ENCODE measurements at places on chromosomes 7 and 10.
A peak's percentile ranks its signal among the peaks of the same experiment; 100 is the strongest.

- DNase-seq = no peak
Observed at GRCh38 chr10:78764436-78764835, 304.3 kb upstream of the ZMIZ1 start.

DNA sequence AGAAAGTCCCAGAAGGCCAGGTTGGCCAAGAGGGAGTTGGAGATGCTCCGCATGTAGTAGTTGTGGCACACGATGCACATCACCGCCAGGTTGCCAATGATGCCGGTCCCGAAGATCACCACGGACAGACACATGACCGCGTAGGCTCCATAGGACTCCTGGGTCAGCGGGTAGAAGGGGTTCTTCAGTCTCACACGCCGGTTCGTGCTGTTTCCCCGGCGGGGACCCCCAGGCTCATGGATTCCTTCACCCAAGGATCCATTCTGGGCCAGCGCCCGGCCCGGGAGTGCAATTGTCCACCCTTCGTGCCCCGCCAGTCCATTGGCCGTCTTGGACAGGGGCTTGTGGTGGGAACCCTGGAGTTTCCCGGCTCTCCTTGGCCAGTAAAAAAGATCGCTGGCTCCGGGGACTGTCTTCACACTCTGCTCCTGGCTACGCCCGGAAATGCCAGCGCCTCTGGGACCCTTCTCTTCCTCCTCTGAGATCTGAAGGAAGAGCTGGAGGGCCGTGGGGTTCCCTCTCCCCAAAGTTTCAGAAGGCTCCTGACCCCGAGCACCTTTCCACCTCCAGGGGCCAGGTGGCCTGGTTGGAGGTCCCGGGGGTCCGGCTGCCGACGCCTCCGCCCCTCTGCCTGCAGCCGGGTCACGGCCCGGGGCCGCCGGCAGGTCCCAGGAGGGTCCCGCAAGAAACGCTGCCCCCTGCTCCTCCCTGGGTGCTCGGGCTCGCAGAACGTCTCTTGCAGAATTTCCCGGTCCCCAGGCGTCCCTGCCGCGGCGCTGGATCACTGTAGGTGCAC lies 1.3 kb downstream of the GPR37 start:
- DNase-seq = no peak

GRCh38 chr10:86972613-86973380 lies 4.5 kb downstream of the ADIRF start:
- no peak for DNase-seq

- no peak for DNase-seq
Observed at GRCh38 chr7:69531050-69531449, 67.2 kb upstream of the AUTS2 start.

- peak; percentile 43 for DNase-seq
Observed at GRCh38 chr10:34967335-34967880, 122.7 kb downstream of the CUL2 start.

- DNase-seq = no peak
Observed at GRCh38 chr7:128066395-128066794, 35.2 kb upstream of the LRRC4 start.

GRCh38 chr10:47214520-47214919 lies 85.5 kb upstream of the GDF10 start:
- no peak for DNase-seq

GRCh38 chr7:50335795-50336754 lies 31.6 kb downstream of the IKZF1 start:
- no peak for DNase-seq

DNA sequence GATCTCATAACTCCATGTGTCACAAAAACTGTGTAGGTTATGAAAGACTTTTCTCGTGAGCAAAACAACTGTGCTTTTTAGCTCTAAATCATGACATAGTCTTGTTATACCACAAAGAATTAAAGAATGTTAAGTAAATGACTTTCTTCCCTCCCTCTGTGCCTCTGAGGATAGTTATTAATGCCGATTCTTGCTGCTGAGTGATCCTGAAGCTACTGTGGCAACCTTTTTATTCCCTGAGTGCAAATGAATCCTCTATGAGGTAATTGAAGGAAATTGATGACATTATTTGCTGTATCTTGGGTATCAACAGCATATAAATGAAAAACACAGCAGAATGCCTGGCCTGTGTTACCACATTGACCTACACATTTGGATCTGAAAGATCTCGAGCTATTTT lies 142.2 kb upstream of the HDAC9 start:
- DNase-seq = no peak

DNA sequence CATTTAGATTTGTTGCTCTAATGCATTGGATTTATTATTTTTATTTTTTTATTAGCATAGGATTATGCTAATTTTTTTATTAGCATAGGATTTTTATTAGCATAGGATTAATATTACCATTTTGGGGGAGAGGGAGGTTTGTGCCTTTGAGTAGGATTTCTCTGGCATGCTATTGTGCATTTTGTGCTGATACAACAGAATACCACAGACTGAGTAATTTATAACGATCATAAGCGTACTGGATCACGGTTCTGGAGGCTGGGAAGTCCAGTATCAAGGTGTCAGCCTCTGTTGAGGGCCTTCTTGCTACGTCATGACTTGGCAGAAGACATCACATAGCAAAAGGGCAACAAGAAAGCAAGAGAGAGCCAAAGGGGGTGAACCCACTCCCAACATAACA lies 187.5 kb downstream of the XPNPEP1 start:
- DNase-seq = no peak

DNA sequence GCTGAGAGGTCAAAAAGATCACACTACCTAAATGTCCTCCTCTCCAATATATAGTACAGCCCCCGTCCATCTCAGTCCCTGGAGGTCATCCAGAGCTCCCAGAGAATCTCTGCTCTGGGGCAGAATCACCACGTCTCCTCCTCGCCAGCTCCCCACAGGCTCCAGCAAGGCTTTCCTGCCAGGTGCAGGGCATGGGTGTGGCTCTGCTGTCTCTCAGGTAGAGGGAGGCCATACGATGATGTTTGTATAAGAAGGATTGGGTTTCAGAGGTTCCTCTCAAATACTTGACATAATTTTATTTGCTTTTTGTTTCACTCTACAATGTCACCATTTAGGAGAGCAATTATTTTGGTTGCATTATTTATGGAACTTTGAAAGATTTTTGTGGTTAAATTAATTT lies 98.3 kb upstream of the PRSS58 start:
- DNase-seq = no peak

GRCh38 chr10:132550366-132551092 lies 12.9 kb downstream of the INPP5A start:
- DNase-seq = no peak

- DNase-seq = no peak
Observed at GRCh38 chr7:11607686-11608085, 224.3 kb downstream of the THSD7A start.

DNA sequence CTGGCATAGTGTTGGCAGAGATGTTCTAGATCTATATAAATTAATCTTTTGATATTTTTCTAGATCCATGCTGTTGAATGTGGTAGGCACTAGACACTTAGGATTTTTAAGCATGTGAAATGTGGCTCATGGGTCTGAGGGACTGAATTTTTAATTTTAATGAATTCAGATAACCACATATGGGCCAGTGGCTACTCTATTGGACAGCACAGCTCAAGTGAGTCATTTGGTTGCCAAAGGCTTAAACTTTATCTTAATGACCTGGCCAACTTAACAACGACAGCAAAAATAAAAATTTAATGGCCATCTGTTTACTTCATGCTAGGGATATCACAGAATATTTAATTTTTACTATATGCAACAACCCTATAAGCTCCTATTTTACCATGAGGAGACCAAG lies 61.4 kb downstream of the CDK14 start:
- DNase-seq = no peak

- no peak for DNase-seq
Observed at GRCh38 chr10:132545659-132546367, 8.2 kb downstream of the INPP5A start.

DNA sequence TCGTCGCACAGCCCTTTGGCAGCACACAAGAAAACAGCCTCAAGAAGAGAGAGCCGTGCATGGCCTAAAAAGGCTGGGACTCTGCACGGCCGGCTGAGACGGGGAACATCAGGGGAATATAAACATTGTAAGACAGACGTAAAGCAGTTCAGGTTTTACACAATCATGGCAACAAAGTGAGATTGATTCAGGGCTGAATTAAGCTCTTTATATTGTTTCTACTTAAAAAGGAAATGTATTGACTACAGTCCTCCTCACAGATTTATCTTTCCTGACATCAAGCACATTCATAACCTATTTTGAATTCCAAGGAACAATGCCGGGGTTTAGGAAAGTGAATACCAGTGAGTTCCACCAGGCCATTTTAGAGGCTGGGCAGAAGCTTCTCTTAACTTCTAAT lies 25.2 kb downstream of the SORBS1 start:
- DNase-seq = no peak

DNA sequence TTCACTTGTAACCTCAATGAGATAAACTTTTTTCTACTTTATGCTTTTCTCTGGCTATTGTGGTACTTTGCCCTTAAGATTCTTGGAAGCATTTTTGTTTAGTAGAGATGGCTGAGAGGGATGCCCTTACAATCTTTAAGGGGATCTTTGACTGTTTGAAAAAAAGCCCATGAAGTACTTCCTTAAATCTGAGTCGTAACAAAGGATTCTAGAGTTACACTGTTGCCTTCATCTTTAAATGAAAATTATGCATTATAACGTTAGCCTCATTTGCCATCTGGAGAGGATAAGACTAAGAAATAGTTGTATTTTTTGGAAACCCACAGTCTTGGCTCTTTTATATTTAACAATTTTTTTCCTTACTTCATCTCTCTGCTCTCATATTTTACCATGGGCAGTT lies 37.8 kb upstream of the FZD1 start:
- DNase-seq = no peak

GRCh38 chr7:46321556-46322205 lies 400.6 kb upstream of the IGFBP3 start:
- no peak for DNase-seq

GRCh38 chr7:41567031-41567730 lies 135.7 kb downstream of the INHBA start:
- no peak for DNase-seq

GRCh38 chr10:35546824-35547225 lies 58.3 kb upstream of the GJD4 start:
- no peak for DNase-seq

- DNase-seq = no peak
Observed at GRCh38 chr7:3916146-3916545, 615.1 kb downstream of the SDK1 start.

- no peak for DNase-seq
Observed at GRCh38 chr10:119270762-119271366, 63.5 kb downstream of the GRK5 start.

GRCh38 chr7:75945297-75946168 lies 30.6 kb downstream of the POR start:
- DNase-seq = no peak

GRCh38 chr10:1536341-1536740 lies 201.0 kb downstream of the ADARB2 start:
- DNase-seq = no peak

GRCh38 chr10:112815269-112816032 lies 134.6 kb upstream of the TCF7L2 start:
- DNase-seq = no peak

DNA sequence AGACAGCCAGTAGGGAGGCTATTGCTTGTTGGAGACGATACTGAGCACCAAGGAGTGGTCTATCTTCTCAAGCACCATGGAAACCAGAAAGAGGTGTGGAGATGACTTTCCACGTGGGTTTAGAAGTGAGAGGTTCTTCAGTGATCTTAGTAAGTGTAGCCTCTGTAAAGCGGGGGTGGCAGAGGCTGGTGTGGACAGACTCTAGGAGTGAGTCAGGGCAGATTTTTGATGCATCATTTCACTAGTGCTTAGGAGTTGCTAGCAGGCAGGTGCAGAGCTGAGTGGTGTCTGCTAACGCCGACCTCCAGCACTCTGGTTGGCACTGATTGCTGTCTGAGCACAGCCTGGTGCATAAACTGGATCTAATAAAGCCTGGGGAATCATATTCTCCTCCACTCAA lies 78.4 kb upstream of the ADO start:
- no peak for DNase-seq

- DNase-seq = no peak
Observed at GRCh38 chr10:129929343-129930292, 34.5 kb downstream of the EBF3 start.

- no peak for DNase-seq
Observed at GRCh38 chr10:32962521-32962920, 4.5 kb upstream of the ITGB1 start.

- DNase-seq = peak; percentile 76
Observed at GRCh38 chr7:151459726-151460473, 20.0 kb upstream of the CRYGN start.

- no peak for DNase-seq
Observed at GRCh38 chr10:24716295-24716694, 7.4 kb downstream of the ARHGAP21 start.

DNA sequence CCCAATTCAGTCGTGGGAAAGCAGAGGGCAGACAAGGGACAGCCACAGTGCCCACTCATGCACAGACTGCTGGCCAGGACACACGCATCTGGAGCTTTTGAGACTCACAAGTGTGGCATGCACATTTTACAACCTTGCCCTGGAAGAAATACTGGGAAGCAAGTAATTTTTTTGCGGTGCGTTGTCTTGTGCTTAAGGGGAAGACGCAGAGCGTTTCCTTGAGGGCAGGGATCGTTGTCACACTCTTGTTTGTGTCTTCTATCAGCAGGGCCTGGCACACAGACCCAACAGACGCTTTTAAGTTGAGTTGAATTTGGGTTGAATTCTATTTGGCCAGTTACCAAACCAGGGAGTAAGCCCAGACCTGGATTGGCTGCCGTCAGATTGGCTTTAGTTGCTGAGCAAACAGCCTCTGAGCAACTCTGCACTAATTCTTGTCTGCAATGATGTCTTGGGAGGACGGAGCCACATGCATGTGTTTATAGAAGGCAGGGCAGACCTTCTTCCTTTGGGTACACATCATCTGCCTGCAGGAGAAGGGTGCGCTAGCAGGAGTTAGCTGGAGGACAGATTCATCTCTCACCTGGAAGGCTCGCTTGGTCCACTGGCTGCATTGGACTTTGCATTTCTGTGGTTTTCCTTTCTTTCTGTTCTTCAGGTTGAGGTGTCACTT lies 38.4 kb downstream of the IL2RA start:
- no peak for DNase-seq

- no peak for DNase-seq
Observed at GRCh38 chr7:135169964-135170273, 588 bp downstream of the CYREN start.

DNA sequence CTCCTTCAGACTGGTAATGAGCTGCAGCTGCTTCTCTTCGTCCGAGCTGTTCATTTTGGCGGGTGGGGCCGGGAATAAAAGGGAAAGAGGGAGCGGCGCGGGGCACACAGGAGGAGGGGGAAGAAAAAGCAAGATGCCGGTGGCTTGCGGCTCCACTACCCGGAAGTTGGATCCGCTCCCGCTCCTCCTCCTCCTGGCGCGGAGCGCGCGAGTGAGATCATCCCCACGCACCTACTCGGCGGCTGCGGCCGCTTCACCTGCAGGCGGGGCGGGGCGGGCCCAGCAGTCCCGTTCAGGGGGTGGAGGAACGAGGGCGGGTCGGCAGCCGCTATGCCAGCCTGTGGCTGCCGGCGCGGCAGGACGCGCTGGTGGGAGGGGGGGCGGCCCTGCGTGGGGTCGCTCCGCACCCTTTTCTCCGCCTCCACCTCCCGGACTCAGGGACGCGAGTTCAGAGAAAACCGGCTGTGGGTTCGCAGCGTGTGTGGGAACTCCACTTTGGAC lies at the start of gene SHTN1:
TSS of gene SHTN1 (minus strand) at position 162 of the 501 bp plus-strand sequence. CDS start at position 54, 108 bp downstream.
- no peak for DNase-seq

Data from AG09319 (cell line).